ENCODE measurements at places on chromosomes 2 and 18.

DNA sequence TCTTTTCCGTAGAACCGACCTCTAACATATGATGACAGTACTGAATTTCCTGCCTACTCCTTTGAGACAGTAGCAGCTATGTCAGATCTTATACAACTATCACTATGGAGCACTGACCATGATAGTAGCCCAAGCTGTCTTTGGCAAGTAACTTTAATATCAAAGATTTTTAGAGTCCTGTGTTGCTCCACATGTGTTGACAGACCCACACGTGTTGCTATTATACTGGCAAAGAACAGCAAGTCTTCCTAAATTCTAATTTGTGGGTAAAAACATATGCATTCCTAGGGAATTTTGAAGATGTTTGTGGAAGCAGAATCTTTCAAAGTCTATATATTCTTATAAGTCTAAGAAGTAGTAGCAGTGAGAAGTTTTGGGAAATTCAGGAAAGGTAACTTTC lies 245.5 kb upstream of the HNMT start:
- no peak for DNase-seq

DNA sequence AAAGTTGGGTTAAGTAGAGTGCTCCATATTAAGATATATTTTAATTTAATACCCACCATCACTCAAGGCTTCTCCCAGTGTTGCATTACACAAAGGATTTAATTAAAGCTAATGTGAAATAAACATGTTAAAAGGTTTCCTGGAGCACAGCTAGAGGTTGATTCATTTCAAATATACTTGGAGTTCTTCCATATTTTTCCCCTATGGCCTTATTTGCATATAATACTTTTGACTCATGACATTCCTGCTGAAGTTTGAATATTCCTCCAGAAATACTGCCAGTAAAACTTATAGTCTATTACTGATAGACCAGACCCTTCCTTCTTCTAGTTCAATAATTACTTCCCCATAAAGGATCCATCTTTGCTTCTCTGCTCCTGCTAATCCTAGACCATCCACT lies 227.5 kb downstream of the GULP1 start:
- DNase-seq, result no peak

GRCh38 chr18:55084550-55084949 lies 125.3 kb upstream of the CCDC68 start:
- no peak for DNase-seq

DNA sequence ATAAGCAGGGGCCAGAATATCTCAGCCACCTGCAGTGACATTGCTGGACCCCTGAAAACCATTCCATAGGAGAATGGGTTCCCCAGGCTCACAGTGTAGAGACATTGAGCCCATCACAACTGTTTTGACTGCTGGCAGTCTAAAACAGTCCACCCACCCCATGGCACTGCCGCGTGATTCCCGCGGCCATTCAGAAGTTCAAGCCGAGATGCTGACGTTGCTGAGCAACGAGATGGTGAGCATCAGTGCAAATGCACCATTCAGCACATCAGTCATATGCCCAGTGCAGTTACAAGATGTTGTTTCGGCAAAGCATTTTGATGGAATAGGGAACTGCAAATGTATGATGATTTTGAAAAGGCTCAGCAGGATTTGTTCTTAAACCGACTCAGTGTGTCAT lies 139.4 kb downstream of the GFPT1 start:
- no peak for DNase-seq

GRCh38 chr18:58394602-58395425 lies 234.1 kb downstream of the ALPK2 start:
- DNase-seq, result no peak

All from stromal cell of bone marrow (primary cell).